ENCODE measurements at places on chromosomes 7 and 10. TPM values are rescaled to one million over a fixed set of nuclear protein-coding genes. Genes with fewer than 3 reads are reported as not detected.
A peak's percentile ranks its signal among the peaks of the same experiment; 100 is the strongest.

- DNase-seq, result no peak
Measured at GRCh38 chr10:101538446-101538845, 49.6 kb downstream of the POLL start.

DNA sequence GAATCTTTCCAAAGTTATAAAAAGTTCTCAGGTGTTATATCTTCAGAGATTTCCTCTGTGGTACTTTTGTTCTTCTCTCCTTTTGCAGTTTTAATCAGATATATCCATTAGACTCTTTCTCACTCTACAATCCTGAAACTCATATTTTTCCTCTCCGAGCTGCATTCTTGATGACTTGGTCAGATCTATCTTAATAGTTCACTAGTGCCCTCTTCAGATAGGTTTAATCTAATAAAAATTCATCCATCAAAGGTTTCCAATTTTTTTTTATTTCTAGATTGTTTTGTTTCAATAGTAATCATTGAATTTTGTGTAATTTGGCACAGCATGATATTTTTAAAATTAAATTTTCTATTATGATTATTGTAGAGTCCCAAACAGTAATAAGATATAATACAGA lies 21.8 kb upstream of the DGKB start:
- DNase-seq, result no peak

GRCh38 chr7:96330193-96330592 lies 8.3 kb upstream of the SLC25A13 start:
- DNase-seq, result no peak

GRCh38 chr10:570628-571163 lies 118.8 kb downstream of the DIP2C start:
- no peak for DNase-seq

GRCh38 chr7:26603631-26604030 lies 260.8 kb downstream of the SKAP2 start:
- no peak for DNase-seq

GRCh38 chr10:91163869-91164474 lies 56.5 kb upstream of the PCGF5 start:
- DNase-seq, result no peak

- no peak for DNase-seq
Measured at GRCh38 chr10:119643306-119644204, 7.6 kb upstream of the BAG3 start.

DNA sequence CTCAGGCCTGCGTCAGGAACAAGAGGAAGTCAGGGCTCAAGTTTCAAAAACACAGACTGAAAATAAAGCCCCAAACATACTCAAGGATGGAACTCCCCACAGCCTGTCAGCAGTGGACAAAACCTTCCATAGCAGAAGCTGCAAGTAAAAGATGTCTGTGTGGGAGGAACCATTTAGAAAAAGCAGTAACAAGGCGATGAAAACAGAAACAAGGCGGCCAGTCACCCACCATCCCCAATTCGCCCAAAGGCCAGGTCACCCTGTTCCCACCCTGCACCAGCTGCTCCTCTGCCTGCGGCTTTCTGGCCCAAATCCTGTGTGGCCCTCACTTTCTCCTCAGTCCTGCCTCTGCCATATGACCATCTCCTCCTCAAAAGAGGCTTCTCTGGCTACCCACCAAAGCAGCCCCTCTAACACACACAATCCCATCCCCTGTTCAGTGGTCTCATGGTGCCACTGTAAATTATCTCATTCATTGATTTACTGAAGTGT lies 27.8 kb downstream of the KCNMA1 start:
- DNase-seq, result no peak

- DNase-seq, result peak; percentile 41
Measured at GRCh38 chr10:27192284-27192683, 37.1 kb downstream of the MASTL start.

DNA sequence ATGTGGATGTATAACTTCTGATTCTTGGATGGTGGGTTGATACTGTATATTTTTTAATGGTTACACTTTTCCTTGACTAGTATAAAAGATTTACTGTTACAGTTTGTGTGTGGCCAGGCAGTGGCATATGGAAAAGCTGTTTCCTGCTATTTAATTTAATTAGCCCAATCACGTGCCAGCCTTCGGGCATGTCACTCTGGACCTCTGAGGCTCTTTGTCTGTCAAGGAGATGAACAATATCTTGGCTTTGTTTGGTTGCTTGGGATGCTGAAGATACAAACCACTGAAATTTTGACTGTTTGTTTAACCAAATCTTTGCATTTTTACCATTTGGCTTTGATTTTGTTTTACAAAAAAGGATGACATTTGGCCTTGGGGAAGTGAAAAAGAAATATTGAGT lies 185.0 kb downstream of the HDAC9 start:
- DNase-seq, result no peak

- no peak for DNase-seq
Measured at GRCh38 chr7:37598824-37599223, 84.7 kb upstream of the GPR141 start.

GRCh38 chr7:16747102-16747501 lies 6.5 kb upstream of the TSPAN13 start:
- no peak for DNase-seq

- no peak for DNase-seq
Measured at GRCh38 chr10:89226891-89227290, 19.8 kb upstream of the CH25H start.

- no peak for DNase-seq
Measured at GRCh38 chr10:93876381-93876780, 17.4 kb upstream of the SLC35G1 start.

- no peak for DNase-seq
Measured at GRCh38 chr7:149355390-149356048, 93.5 kb downstream of the ZNF783 start.

DNA sequence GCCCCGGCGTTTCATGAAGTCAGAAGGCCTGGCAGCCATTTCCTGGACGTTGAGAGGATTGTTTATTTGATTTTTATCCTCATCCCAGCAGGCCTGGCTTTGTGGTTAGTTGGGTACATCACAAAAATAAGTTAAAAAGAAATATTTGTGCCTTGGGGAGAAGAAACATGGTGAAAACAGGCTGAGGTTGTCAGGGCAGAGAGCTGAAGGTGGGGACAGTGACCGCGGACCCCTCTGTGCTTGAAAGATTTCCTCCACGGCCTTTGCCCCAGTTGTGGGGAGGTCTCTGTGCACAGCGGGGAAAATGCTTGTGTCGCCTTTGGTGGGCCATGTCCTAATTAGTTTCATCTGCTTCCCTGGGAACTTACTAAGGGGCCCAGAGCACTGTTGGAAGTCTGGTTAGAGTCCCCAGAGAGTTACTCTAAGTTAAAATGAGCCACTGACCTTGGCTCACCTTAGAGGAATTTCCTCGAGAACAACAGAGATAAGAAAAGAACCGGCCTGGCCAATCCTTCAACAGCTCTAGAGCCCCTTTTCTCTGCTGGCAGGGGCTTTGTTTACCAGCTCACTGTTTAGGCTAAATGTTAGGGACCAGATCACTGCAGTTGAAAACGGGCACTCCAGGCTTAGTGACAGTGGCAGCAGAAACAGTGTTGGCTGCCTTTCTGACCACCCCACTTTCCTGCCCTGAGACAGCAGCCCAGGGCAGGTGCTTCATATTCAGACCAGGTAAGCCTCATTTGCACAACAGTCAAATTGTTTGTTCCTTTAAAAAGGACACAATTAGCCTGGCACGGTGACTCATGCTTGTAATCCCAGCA lies 37.9 kb downstream of the CRCP start:
- DNase-seq, result no peak

DNA sequence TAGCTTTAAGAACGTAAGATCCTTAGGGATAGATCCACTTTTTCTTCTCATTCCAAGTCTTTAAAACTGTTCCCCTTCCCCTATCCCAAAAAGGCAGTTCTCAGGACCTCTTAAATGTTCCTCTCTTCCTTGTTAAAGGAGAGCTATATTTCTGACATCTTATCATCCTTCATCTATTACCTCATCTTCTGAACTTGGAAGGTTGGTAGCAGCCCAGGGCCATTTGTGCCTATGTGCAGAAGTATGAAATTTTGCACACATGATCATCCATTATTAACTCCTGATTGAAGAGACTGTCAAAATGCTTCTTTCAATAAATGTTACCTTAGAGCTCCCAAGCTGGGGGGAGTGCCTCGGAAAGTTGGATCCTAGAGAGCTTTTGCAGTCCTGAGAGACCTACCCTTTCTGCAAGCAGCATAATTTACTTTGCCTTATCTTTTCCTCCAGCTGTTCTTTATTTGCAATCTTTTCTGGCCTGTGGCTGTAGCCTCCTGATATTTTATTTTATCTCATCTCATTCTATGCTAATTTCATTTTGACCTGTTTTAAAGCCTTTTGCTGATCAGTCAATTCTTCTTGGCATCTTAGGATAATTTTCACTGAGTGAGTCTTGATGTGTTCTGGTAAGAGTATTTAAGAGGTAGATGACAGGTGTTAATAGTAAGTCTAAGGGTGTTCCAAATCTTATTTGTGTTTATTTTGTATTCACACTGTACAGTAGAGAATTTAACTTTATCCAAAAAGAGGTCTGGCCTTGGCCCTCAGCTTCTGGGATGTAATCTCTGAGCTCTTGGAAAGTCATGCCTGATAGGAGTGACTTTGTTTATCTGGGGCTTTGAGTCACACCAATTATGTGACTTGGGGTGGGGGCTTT lies 135.0 kb upstream of the PDLIM1 start:
- no peak for DNase-seq

DNA sequence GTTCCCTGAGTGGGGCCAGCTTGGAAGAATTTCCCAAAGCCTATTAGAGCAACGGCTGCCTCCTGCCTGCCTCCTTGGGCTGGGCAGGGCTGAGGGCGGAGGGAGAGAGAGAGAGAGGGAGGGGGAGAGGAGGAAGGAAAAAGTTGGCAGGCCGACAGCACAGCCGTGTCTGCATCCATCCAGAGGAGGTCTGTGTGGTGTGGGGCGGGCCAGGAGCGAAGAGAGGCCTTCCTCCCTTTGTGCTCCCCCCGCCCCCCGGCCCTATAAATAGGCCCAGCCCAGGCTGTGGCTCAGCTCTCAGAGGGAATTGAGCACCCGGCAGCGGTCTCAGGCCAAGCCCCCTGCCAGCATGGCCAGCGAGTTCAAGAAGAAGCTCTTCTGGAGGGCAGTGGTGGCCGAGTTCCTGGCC lies at the start of gene AQP1:
Gene AQP1 (plus strand): TSS at position 293 of the 409 bp plus-strand sequence. CDS start 57 bp downstream, at position 350.
- no peak for DNase-seq

- no peak for DNase-seq
Measured at GRCh38 chr10:75106242-75106641, 5.2 kb upstream of the SAMD8 start.

DNA sequence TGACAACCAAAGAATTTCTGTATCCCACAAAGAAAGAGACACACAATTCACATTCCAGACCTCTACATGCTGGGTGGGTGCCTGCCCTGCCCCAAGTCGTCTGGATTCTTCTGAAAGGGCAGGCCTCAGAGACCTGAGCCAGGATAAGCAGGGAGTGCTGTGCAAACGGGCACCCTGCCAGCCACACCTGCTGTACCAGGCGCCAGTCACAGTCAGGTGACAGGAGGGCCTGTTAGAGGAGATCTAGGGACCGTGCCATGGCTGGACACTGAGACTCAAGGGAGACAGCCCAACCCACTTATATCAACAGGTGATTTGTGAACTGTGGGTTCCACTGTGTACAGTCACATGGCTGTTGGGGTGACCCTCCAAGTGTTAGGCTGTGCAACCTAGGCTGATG lies 103.1 kb upstream of the AFAP1L2 start:
- no peak for DNase-seq

- no peak for DNase-seq
Measured at GRCh38 chr7:157937406-157937805, 600.6 kb downstream of the DNAJB6 start.

DNA sequence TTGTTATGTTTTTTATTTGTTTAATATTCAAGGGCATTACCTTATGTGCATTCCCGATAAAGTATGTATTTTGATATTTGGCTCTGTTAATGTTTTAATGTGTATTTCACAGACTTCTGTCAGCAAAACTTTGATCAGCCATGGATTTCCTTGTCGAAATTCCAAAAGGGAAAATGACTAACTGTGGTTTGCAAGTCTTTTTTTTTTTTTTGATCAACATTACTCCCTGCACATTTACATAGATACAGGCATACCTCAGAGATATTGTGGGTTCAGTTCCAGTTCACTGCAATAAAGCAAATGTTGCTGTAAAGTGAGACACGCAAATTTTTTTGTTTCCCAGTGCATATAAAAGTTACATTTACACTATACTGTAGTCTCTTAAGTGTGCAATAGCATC lies 351.9 kb downstream of the CXCL12 start:
- DNase-seq, result no peak

DNA sequence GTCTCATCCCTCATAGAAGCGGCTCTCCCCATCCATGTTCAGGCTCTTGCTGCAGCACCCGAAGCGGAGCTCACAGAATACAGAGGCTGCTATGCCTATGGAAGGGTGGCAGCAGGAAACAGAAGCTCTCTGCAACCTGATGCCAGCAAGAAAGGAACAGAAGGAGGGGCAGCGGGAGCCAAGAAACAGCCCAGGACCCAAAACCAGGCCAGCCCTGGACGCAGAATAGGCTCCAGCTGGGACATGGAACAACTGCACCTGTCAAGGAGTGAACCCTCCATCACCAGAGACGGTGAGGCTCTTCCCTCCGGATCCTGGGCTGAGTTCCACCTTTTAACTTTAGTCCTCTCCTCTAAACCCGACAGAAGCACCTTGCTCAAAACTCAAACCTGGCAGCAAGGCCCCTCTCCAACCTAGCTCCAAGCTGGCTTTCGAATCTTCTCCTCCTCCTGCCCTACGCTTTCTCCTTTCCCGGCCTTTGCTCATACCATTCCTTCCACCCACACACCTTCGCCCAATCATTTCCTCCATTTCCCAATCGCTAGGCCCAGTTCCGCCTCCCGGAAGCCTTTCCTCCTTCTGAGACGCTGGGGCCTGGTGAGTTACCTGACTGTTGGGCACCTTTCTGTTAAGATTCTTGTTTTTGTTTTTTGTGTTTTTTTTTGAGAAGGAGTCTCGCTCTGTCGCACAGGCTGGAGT lies 122.8 kb upstream of the ZNF92 start:
- no peak for DNase-seq

GRCh38 chr10:128014236-128014635 lies 107.3 kb downstream of the PTPRE start:
- DNase-seq, result no peak

DNA sequence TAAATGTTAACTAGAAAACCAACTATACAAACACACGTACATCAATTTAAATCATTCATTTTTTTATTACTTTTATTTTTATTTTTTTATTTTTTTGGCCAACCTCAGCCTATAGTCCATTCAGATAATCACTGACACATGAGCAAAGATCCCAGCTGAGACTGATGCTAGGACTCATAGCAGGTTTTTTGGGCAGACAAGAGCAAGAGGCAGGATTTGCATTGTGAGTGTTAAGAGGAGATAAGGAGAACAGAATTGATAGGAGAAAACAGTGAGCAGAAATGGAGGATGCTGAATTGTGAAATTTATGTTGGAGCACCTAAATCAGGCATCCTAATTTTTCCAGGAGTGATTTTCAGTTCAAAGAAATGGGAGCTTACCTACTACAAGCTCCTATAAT lies 240.3 kb downstream of the SEMA3D start:
- DNase-seq, result no peak

- peak; percentile 51 for DNase-seq
Measured at GRCh38 chr7:30348083-30348560, 63.7 kb downstream of the ZNRF2 start.

RAB19 gene
- total RNA-seq, result not detected

IDI2 gene
- not detected for total RNA-seq

FAM221A gene
- total RNA-seq, result 2.0 TPM

OR13A1 gene
- not detected for total RNA-seq

LGI1 gene
- not detected for total RNA-seq

CYP2C8 gene
- total RNA-seq, result not detected

GPC2 gene
- total RNA-seq, result 3.2 TPM

MEOX2 gene
- total RNA-seq, result 1.3 TPM

SEMA3D gene
- 0.68 TPM for total RNA-seq

MRLN gene
- total RNA-seq, result not detected

LFNG gene
- 21.7 TPM for total RNA-seq

IRF5 gene
- not detected for total RNA-seq

CD36 gene
- total RNA-seq, result 3.5 TPM

ASB10 gene
- total RNA-seq, result not detected
